ENCODE measurements at places on chromosomes 3 and 15. TPM values are rescaled to one million over a fixed set of nuclear protein-coding genes. Genes with fewer than 3 reads are reported as not detected.

The NR1I2 gene
- polyA plus RNA-seq: 0.57 TPM

The PBRM1 gene
- 28.9 TPM for polyA plus RNA-seq

The CFAP91 gene
- polyA plus RNA-seq: 58.0 TPM

The ROPN1B gene
- 534 TPM for polyA plus RNA-seq

The SKOR1 gene
- 1.3 TPM for polyA plus RNA-seq

The GRM2 gene
- polyA plus RNA-seq: 10.7 TPM

The GOLGA8J gene
- polyA plus RNA-seq: 6.3 TPM

The SPG11 gene
- polyA plus RNA-seq: 89.6 TPM
